Renal cortex interstitium (tissue), 15 donors: ENCODE measurements at places on chromosomes 12 and 14.
A peak's percentile ranks its signal among the peaks of the same experiment; 100 is the strongest.

DNA sequence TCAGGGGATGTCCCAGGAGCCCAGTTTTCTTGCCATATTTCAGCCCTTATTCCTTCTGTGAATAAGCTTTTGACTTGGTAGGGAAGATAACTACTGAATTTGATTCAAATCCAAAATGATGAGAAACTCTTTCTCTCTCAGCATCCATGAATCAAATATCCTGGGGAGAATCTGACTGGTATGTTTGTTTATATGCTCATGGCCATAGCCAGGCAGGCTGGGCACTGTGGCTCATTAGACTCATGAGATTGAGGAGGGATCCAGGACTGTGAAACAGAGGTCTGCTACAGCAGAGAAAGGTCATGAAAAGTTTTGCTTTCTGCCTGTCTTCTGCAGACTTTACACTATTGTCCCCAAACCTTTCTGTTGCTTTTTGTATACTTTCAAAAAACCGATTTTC lies 346.4 kb upstream of the ATP2B1 start:
- no peak for DNase-seq

- DNase-seq, result no peak
Measured at GRCh38 chr12:45235087-45236025, 19.5 kb downstream of the ANO6 start.

DNA sequence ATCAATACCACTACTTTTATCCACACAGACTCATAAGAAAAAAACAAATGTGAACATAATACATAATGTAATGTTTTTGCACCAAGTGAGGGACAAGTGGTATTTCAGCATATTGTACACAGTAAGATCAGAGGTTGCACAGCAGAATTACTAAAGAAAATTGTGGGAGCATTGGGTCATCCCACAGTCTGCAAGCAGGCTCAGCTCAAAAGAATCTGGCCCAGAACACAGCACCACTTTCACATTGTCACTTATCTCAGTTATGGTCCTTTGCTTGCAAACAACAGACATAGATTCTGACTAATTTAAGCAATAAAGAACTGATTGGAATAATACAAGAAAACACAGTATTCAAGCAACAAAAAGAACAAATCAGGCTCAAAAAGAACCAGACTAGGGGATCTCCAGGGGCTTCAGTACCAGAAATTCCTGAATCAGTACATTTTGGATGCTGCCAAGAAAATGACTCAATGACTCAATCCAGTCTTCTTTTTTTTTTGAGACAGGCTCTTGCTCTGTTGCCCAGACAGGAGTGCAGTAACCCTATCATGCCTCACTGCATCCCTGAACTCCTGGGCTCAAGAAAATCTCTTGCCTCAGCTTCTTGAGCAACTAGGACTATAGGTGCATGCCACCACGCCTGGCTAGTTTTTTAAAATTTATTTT lies 42.9 kb upstream of the EEA1 start:
- no peak for DNase-seq

DNA sequence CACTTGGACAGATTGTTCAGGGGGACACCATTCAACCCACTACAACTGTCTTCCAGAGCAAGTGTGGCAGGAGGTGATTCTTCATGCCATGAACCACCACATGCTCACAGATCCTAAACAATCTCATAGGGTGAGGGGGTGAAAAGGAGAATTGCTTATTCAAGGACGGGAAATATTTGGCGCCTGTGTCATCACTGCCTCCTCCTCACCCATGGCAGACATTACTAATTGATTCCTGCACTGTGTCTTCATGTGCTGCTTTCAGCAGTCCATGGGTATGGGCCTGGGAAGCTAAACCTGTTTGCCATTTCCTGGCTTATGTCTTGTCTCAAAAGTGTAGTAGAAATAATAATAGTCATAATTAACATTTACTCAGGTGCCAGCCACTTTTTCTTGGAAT lies 31.3 kb downstream of the MMAB start:
- no peak for DNase-seq

- no peak for DNase-seq
Measured at GRCh38 chr12:3923021-3923420, 49.8 kb upstream of the PARP11 start.

GRCh38 chr12:52796839-52797528 lies 1.1 kb upstream of the KRT3 start:
- no peak for DNase-seq

- no peak for DNase-seq
Measured at GRCh38 chr12:6891646-6892001, 13.0 kb upstream of the LRRC23 start.

DNA sequence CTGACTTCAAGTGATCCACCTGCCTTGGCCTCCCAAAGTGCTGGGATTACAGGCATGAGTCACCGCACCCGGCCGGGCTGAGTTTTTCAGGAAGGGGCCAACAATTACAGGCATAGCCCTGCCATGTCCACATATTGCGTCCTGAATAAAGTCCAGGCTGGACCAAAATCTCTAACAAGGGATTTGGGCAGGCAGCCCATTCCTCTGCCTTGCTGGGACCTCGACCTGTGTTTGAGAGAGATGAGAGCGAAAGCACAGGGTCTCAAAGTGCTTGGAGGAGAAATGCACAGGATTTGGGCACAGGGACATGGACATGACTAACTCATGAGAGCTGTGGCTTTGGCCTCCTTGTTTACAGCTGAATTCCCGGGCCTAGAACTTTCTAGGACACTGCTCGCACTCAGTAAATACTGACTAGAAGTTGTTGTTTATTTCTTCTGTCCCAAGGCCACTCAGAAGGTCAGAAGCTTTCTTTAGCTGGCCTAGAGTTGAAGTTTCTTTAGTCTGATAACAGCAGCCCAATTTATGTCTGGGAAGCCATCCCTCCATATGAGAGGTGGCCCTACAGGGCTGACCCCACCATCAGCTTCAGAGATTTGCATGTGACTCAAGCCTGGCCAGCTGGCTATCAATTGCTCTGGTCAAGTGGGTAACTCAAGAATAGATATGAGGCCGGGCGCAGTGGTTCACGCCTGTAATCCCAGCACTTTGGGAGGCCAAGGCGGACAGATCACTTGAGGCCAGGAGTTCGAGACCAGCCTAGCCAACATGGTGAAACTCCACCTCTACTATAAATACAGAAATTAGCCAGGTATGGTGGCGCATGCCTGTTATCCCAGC lies 11.7 kb downstream of the CAMKK2 start:
- no peak for DNase-seq

- no peak for DNase-seq
Measured at GRCh38 chr12:89782807-89783206, 74.2 kb upstream of the ATP2B1 start.

GRCh38 chr12:82448911-82449578 lies 90.7 kb downstream of the METTL25 start:
- no peak for DNase-seq

GRCh38 chr12:113471619-113472171 lies at the start of gene LHX5:
TSS of gene LHX5 (minus strand) at chr12:113471871. CDS start at chr12:113471498, 373 bp downstream.
- DNase-seq, result no peak

DNA sequence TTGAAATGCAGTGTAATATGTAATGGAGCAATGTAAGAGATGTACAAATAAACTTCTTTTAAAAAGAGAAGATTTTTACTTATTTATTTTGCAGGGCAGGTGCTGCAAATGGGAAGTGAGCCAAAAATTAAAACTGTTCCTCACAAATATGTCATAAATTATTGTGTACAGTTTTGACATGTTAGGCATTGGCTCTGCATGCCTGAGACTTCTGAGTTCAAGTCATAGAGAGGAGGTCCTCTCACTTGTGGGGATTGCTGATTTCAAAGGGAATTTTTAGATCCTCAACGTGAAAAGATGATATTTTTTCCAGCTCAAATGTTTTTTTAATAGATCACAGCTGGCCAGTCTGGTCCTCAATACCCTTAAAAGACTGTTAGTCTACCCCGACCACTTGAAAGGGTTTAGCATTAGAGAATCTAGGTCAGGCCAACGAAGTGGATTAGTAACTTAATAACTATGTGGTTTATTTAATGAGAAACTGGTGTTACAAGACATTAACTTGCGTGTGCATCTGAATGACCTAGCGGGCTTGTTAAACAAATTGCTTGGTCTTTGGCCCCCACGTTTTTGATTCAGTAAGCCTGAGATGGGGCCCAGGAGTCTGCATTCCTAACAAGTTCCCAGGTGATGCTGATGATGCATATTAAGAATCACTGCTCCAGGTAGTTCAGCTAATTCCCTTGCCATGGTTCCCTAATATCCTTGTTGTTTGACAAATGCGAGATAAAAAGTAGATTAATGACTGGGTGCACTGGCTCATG lies 30.9 kb upstream of the WDR89 start:
- DNase-seq, result peak; percentile 20

DNA sequence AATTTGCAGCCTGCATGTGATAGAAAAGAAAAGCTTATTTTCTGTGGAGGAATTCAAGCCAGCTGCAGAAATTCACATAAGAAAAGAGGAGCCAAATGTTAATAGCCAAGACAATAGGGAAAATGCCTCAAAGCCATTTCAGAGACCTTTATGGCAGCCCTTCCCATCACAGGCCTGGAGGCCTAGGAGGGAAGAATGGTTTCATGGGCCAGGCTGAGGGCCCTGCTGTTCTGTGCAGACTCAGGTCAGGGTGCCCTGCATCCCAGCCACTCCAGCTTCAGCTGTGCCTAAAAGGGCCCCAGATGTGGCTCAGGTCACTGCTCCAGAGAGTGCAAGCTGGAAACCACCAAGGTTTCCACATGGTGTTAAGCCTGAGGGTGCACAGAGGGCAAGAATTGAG lies 21.2 kb upstream of the CCDC88C start:
- DNase-seq, result no peak

GRCh38 chr12:57575771-57576612 lies 15.0 kb upstream of the PIP4K2C start:
- no peak for DNase-seq

DNA sequence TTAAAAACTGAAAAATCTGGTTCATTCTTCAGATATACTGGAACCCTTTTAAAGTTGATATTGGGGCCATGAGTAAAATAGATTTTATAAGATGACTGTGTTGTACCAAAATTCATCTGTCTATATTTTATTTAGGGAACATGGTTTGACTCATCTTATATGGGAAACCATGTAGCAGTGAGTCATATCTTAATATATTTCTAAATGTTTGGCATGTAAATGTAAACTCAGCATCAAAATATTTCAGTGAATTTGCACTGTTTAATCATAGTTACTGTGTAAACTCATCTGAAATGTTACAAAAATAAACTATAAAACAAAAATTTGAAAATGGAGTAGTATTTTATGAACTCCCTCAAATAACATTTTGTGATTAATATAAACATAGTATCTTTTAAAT lies 14.2 kb downstream of the PTGER2 start:
- DNase-seq, result no peak

GRCh38 chr12:104177663-104178501 lies 37.7 kb upstream of the TXNRD1 start:
- no peak for DNase-seq

GRCh38 chr14:51182131-51182565 lies 57.9 kb upstream of the TMX1 start:
- no peak for DNase-seq

DNA sequence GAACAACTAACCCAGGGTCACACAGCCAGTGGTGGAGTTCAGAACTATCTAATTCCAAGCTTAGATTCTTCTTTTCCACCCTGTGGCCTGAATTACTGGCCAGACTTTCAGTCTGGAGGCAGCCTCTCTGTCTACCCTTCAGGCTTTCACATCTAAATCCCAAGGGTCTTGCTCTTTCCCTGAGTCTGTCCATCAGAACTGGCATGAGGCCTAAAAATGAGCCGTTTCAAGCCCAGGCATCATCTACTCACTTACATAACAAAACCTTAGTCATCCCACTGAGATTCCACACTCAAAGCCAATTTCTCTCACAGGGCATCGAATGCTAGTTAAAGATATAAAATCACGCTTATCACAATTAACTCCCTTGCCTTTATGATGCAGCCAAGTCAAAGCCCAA lies 1.3 kb upstream of the PTGDR start:
- DNase-seq, result no peak

DNA sequence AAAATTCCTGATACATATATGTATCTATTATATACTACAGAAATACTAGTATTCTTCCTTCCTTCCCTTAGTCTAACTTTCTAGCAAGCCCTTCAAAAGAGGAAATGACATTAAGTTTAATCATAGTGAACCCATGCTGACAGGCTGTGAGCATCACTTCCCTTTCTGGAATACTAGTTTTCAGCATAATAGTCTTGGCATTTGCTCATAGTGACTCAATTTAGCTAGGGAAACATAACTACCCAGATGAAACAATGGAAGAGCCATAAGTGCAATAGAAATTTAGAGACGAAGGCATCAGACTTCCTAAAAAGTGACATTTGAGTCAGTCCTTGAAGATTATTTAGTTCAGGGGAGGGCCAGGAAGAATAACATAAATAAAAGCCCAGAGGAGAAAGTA lies 184.5 kb upstream of the CRY1 start:
- no peak for DNase-seq

DNA sequence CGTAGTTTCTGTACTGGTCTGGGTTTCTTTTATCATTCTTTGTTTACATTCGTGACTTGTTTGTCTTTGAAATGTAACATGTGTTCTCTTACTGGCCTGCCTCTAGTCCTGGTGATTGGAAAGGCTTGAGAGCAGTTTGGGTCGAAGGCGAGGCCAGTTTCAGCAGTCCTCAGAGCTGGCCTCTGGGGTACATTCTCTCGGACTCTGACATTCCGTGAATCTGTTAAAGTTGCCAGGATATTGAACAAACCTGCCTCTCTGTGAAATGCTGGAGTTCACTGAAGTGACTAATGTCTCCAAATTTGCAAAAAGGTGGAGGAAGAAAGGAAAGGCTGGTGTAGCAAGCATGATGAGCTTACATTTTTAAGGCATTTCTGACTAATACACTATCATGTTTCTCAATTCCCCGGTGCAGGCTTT lies 1.5 kb downstream of the PLEKHA5 start:
- DNase-seq, result peak; percentile 35

- no peak for DNase-seq
Measured at GRCh38 chr14:34794217-34794616, 79.8 kb upstream of the CFL2 start.

DNA sequence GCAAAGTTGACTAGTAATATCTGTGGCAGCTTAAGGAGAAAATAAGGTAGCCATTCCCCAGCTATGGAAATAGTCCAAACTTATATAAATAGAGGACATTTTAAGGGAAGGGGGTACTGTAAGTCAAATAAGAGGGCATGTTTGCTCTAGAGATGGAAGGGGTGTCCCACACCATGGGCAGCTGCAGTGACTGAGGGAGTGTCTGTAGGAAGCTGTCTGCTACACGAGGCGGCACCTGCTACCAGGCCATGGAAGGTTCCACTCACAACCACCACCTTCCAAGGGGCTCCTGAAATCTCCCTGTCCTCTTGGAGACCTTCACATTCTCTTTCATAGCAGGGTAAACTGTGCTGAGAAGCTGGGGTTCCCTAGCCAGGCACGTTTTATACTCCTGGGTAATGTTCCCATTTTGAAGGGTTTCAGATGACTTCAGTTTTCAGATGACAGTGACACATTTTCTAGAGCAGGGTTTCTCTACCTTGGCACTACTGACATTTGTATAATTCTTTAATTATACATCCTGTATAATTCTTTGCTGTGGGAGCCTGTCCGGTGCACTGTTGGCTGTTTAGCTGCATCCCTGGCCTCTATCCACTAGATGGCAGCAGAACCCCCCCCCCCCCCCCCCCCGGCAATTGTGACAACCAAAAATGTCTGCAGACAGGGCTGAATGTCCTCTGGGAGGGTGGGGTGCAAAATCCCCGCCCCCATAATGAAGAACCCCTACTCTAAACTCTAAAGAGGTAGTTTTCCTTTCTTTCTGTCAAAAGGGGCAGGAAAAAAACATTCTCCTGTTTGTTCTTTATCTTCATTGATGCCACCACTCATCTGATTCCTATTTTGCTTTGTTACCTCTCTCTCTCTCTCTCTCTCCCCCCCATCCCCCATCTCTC lies 11.6 kb upstream of the SMCO2 start:
- no peak for DNase-seq
